ENCODE measurements at places on chromosomes 3 and 15.

DNA sequence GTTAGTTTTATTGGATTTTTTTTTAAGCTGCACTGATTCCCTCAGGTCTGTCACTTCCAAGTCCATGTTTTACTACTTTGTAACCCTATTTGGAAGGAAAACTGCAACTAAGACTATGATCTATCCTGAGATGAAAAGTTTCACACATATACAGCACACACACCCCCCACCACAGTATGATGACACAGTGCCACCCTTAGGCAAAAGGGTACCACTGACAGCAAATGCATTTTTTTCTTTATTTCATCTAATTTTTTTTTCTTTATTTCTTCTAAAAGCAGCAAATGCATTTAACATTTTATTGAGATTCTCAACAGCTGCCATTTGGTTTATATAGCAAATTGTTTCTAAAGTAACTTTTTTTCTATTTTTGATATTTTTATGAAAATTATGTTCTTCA is 21.2 kb downstream of the NGRN start:
- no peak overlapping the region for H3K4me3 ChIP-seq
- DNase-seq: no peak
- no peaks in the 10 kb centered on the region for H3K36me3 ChIP-seq
- H3K27me3 ChIP-seq: no peaks in the 10 kb centered on the region
- no peaks in the 10 kb centered on the region for H3K4me1 ChIP-seq

GRCh38 chr3:158509891-158510290 is 61.1 kb upstream of the MLF1 start:
- DNase-seq: no peak
- H3K36me3 ChIP-seq: no peaks in the 10 kb centered on the region
- no peaks in the 10 kb centered on the region for H3K27me3 ChIP-seq
- no peak overlapping the region for H3K4me3 ChIP-seq
- no peaks in the 10 kb centered on the region for H3K4me1 ChIP-seq

DNA sequence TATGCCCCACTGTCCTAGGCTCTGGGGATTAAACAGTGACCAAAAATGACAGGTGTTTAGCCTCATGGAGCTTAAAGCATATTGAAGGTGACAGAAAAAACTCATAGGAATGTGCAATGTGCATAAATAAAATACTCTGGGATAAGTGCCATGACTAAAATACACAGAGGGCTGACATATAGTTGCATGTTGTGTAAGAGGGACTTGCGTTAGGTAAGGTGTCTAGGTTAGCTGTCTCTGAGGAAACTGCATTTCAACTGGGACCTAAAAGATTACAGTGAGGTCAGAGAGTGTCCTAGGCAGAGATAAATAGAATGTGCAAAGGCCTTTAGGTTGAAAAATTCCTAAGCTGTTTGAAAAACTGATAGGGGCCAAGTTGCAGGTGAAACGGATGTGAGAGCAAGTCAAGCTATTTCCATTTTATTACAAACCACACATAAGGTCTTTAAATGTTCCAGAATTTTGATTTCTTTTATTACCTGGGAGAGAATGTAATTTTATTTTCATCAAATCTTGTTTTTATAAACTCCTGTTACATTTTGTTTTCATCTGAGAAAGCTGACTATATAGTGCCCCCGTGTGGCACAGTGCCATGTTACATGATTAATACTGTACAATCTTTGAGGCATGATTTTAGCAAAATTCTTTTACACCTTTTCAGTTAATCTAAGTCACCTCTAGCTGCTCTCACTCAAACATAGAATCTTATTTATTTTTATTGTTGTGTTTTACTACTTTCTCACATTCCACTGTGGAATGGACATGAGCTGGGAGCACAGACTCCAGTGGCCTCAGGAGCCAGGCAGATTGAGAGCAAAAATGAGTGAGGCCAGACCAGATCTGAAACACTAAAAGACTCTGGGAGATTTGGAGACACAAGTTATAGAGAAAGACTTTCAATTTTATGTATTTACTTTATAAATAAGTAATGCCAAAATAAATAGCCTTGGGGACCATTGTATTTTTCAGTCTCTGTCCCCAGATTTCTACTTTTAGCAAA is 259.6 kb upstream of the ZNF717 start:
- no peaks in the 10 kb centered on the region for H3K36me3 ChIP-seq
- peaks cover 6% of the 10 kb centered on the region for H3K4me1 ChIP-seq
- no peak overlapping the region for H3K4me3 ChIP-seq
- no peaks in the 10 kb centered on the region for H3K27me3 ChIP-seq

- peak; percentile 43 for DNase-seq
- H3K36me3 ChIP-seq: peaks cover 14% of the 10 kb centered on the region
- no peaks in the 10 kb centered on the region for H3K27me3 ChIP-seq
- peaks cover 36% of the 10 kb centered on the region for H3K4me1 ChIP-seq
- peak overlapping the region; percentile 79 for H3K4me3 ChIP-seq
Measured at GRCh38 chr15:44537735-44538240, 841 bp downstream of the EIF3J start.
